ENCODE measurements at places on chromosomes 1 and 21.

DNA sequence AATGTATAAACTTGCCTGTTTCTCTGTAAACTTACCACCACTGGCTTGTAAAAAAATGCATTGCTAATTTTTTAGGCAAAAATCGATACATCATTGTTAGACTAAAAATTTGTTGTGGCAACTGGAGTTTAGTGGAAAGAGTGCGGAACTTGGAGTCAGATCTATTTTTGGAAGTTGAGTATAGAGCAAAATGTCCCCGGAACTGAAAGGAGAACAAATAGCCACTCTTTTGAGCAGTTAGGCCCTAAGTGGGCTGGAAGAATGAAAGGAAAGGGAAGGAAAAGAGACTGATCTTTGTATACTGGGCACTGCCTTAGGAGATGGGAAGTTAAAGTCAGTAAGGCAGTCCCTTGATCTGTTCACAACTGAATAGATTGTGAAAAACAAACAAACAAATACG lies 30.2 kb downstream of the OPTC start:
- no peak for DNase-seq

- no peak for DNase-seq
Observed at GRCh38 chr1:236540813-236541465, 17.2 kb downstream of the LGALS8 start.

- no peak for DNase-seq
Observed at GRCh38 chr1:222554177-222554576, 6.3 kb upstream of the HHIPL2 start.

DNA sequence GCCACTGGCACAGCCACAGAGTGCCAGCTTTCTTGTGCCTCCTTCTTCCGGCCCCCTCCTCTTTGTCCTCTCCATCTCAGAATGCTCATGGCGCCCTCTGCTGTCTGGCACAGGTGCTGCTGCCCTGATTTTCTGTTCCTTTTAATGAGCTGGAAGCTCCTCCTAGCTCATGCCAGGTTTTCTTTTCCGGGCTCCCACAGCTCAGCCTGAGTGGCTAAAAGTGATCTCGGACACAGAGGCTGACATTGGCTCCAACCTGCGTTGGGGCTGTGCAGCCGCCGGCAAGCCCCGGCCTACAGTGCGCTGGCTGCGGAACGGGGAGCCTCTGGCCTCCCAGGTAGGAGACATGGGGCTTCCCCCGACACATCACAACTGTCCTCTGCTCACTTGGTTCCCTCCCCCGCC lies 18.7 kb downstream of the CNTN2 start:
- peak; percentile 60 for DNase-seq

- no peak for DNase-seq
Observed at GRCh38 chr1:93699503-93700168, 18.0 kb upstream of the BCAR3 start.
